ENCODE measurements at places on chromosomes 4 and X.

- no peak for DNase-seq
These were observed 23.1 kb upstream of the ARMCX2 start for GRCh38 chrX:101682723-101683122.

GRCh38 chrX:104921584-104922205 is 298.8 kb downstream of the TEX13A start:
- no peak for DNase-seq

DNA sequence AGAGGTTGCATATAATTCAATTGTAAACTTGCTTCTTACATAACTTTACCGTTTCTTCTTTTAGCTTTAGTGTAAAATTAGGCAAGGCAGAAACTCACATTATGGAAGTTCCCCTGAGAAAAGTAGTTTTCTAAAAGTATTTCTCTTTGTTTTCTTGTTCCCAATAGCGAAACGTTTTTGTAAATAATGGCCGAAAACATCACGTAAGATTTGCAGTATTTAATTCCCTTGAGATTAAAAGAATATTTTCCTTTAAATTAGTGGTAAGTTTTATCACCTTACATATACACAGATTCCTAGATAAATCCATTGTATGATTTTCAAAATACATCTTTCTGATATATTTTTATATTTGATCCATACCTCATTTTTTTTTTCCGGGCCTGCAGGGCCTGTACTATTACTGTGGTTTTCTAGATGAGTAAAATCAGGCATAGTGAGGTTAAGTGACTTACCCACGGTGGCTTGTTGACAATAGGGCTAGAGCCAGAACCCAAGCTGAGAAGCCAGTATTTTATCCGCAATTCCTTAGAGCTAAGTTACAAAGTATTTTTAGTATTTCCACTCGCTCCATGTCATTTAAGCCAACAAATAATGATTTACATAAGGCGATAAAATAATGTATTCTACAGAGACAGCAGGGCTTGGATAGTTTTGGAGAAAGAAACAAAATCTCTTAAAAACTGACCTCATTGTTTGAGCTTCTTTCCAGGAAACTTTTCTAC is 82.2 kb upstream of the VEGFC start:
- no peak for DNase-seq

- DNase-seq = peak; percentile 40
These were observed 230.0 kb downstream of the CCSER1 start for GRCh38 chr4:90357117-90357710.

DNA sequence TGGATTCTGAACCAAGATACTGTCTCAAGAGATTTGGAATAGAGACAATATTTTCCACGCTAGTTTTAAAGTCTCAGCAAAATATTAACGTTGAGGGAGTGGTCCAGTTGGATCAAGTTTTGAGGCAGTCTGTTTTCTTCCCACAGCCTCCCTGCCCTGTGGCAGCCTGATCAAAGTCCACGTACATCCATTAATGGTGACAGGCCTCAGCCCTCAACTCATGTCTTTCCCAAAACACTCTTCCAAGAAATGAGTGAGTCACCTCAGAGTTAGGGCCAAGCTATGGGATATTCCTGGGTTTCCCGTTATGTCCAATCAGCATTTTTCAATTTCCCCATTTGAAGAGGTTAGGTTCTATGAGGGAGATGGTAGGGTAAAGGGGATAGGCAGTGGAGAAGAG is 28.5 kb downstream of the EGFL6 start:
- no peak for DNase-seq

DNA sequence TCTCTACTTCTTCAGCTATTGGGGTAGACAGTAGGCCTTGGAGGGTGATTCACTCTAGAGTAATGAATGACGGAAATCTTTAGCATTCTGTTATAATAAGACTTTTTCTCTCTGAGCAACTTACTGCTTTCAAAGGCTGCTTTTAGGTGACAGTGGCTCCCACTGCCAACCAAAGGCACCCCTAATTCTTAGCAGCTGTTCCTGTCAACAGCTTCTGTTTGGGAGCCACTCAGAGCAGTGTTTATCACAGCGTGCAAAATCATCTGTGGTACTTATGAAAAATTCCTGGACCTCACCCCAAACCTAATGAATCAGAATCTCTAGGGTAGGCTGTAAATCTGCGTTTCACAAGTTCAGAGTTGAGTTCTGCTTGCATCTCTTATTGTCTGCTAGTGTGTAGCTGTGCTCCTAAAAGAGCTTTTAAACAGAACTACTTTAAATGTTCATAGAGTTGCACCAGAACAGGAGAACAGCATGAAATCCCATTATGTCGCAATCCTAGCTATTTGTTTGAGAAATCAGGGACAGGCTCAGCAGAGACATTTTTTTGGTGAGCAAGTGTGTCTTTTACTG is 52.8 kb upstream of the POU4F2 start:
- no peak for DNase-seq

GRCh38 chrX:17818726-17819125 is 42.4 kb downstream of the RAI2 start:
- DNase-seq = no peak

GRCh38 chr4:15649914-15650545 is 5.1 kb downstream of the FBXL5 start:
- peak; percentile 62 for DNase-seq

DNA sequence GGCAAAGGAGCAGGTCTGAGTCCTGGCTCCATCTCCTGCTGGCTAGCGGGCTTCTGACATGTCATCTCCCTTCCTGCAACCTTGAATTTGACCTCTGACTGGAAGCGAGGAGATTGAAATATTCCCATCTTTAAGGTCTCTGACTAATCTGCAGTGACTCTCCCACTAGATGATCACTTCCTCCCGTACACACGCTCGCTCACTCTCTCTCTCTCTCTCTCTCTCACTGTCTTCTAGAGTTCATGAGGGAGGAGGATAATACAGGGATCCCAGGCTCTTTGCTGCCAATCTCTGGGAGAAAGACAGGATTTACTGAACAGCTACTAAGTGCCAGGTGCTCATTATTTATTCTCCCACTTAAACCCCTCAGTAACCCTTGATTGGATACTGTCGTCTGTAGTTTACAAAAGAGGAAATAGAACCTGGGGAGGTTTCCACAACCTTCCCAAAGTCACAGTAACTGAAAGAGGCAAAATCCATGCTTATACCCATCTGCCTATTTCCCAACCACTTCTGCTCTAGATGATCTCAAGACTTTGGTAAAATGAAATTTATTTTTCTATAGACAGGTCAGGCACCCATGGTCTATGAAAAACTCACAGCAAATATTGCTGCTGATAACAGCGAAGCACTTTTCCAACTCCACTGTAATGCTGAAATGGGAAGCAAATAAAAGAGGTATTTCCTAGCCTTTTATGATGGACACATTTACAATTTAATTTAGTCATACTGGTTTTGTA is 193.5 kb upstream of the C1QTNF7 start:
- no peak for DNase-seq

DNA sequence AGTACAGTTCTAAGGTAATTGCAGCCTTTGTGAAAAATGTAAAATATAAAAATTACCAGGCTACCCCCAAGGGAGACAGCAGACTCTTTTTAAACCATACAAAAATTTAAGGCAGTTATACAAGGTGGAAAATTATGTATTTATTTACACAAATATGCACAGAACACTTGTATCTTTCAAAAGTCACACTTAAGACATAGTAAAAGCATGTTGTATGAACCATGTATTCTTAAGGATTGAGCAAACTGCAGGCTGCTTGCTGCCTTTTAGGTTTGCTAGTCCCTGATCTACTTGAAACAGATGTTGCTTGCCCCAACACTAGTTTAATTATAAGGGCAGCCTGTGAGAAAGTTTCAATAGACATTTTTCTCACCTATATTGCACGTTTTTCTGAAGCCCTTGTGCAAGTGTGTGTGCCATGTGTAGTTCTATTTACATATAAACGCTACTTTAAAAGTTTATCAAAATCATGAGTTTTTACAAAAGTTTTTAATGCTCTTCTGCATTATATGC is 72.8 kb downstream of the PRSS12 start:
- DNase-seq = no peak

- DNase-seq = no peak
These were observed 56.7 kb upstream of the HGFAC start for GRCh38 chr4:3384771-3385710.

DNA sequence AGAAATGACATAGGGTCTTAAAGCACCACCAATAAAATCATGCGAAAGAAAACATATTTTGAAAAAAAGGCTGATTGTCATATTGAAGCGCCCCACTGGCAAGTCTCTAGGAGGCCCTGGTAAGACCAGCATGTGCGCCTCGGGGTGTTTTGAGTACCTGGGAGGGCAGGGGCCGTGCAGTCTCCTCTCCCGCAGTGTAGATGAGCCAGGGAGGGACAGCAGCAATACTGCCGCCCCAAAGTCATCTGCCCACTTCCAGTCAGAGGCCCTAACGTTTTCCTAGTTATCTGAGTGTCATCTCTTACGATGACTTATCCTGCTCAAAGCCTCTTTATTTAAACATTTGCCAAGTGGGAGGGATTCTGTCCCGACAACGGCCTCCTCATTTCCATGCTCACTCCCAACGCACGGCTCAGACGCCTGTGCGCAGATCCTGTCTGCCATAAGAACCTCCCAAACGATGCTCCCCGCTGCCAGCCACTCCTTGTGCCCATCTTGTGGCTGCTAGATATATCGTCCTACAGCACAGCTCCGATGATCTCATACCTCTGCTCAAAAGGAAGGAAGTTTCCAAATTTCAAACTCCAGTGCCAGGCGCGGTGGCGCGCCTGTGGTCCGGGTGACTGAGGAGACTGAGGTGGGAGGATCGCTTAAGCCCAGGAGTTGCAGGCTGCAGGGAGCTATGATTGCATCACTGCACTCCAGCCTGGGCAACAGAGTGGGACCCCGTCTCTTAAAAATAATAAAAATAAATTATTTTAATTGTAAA is 17.2 kb upstream of the SCRG1 start:
- DNase-seq = peak; percentile 46

DNA sequence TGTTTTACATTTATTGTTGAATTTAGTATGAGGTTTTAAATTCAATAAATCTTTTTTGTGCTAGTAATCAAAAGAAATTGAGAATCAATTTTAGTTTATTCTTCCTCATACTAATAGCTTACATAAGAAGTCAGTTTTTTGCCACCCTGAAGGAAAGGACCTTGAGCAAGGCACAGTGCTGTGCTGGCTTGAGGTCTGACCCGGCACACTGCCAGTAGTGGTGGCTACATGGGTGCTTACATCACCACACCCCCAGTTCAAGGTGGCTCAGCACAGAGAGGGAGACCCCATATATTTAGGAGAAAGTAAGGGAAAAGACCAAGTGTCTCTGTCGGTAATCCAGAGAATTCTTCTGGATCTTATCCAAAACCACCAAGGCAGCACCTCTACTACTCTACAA is 86.0 kb upstream of the LANCL3 start:
- DNase-seq = no peak

GRCh38 chr4:99710681-99711345 is 53.2 kb upstream of the C4orf54 start:
- no peak for DNase-seq

- DNase-seq = no peak
These were observed 432.4 kb upstream of the RASGEF1B start for GRCh38 chr4:81904121-81904520.

GRCh38 chrX:41381685-41382084 is 47.7 kb downstream of the DDX3X start:
- DNase-seq = no peak

GRCh38 chr4:81137446-81137845 is 77.6 kb downstream of the PRKG2 start:
- DNase-seq = no peak
